ENCODE measurements at places on chromosomes 2 and 18. TPM values are rescaled to one million over a fixed set of nuclear protein-coding genes. Genes with fewer than 3 reads are reported as not detected.

DNA sequence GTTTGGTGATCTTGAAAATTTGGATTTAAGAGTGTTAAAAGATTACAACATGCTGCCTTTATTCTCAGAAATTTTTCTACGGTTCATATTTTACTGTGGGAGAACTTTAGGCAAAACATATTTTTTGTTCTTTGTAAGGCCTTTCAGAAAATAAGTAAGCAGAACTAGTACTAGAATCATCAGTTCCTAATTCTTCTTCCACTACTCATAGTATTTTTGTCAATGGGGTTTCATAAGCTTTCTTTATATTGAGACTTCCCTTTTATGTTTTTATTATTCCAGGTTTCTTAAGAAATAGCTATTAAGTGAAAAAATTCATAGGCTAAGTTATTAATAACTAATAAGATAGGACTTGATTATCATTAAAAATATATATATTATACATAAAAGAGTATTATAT, 12.4 kb downstream of the UGGT1 start:
- H3K27ac ChIP-seq = no peak overlapping the region
- no peak for DNase-seq
- no peak overlapping the region for H3K4me3 ChIP-seq

GRCh38 chr2:111117598-111118480, 2.9 kb upstream of the BCL2L11 start:
- H3K27me3 ChIP-seq = peaks cover 49% of the 10 kb centered on the region
- DNase-seq = no peak
- H3K36me3 ChIP-seq = no peaks in the 10 kb centered on the region
- H3K4me1 ChIP-seq = peaks cover 29% of the 10 kb centered on the region
- H3K4me3 ChIP-seq = peak overlapping the region; percentile 71
- H3K27ac ChIP-seq = peak overlapping the region; percentile 44

- peaks cover 17% of the 10 kb centered on the region for H3K4me1 ChIP-seq
- peak overlapping the region; percentile 36 for H3K27ac ChIP-seq
- H3K36me3 ChIP-seq = peaks cover 21% of the 10 kb centered on the region
- DNase-seq = no peak
- H3K4me3 ChIP-seq = no peak overlapping the region
These were observed 17.3 kb upstream of the GTF2A1L start for GRCh38 chr2:48600204-48600813.

AQP12B gene
- total RNA-seq = not detected

ERMN gene
- not detected for total RNA-seq

Measured in mesothelial cell of epicardium (in vitro differentiated cells).